Thyroid gland (tissue), 4 donors: ENCODE measurements at places on chromosomes 16 and 17. TPM values are rescaled to one million over a fixed set of nuclear protein-coding genes. Genes with fewer than 3 reads are reported as not detected.
A peak's percentile ranks its signal among the peaks of the same experiment; 100 is the strongest.

GRCh38 chr16:87778476-87778829 lies 12.7 kb upstream of the KLHDC4 start:
- no peak for DNase-seq
- H3K27ac ChIP-seq = no peak overlapping the region
- no peaks in the 10 kb centered on the region for H3K36me3 ChIP-seq
- H3K4me3 ChIP-seq = no peak overlapping the region
- H3K4me1 ChIP-seq = peaks cover 8% of the 10 kb centered on the region
- no peaks in the 10 kb centered on the region for H3K27me3 ChIP-seq

- no peak for DNase-seq
- H3K4me1 ChIP-seq = peaks cover 3% of the 10 kb centered on the region
- no peak overlapping the region for H3K27ac ChIP-seq
- no peaks in the 10 kb centered on the region for H3K27me3 ChIP-seq
- H3K36me3 ChIP-seq = no peaks in the 10 kb centered on the region
Measured at GRCh38 chr16:53870831-53871230, 166.9 kb downstream of the FTO start.

- H3K4me3 ChIP-seq = no peak overlapping the region
- peak overlapping the region; percentile 2 for H3K27ac ChIP-seq
- peak; percentile 43 for DNase-seq
- no peaks in the 10 kb centered on the region for H3K4me1 ChIP-seq
- no peaks in the 10 kb centered on the region for H3K36me3 ChIP-seq
Measured at GRCh38 chr17:78324391-78325075, 35.3 kb downstream of the SOCS3 start.

DNA sequence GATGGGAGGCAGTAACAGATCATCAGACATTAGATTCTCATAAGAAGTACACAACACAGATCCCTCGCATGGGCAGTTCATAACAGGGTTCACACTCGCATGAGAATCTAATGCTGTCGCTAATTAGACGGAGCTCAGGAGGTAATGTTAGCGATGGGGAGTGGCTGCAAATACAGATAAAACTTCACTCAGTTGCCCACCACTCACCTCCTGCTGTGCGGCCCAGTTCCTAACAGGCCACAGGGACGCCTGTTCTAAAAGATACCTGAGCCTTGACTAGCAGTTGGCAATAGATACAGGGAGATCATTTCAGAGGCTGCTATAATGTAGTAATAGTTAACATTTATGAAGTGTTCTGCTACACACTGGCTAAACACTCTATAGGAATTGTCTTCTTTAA lies 4.9 kb downstream of the PTRH2 start:
- DNase-seq = no peak
- H3K27me3 ChIP-seq = no peaks in the 10 kb centered on the region
- H3K27ac ChIP-seq = no peak overlapping the region
- H3K36me3 ChIP-seq = peaks cover 5% of the 10 kb centered on the region

GRCh38 chr17:74260525-74260850 lies 13.5 kb upstream of the DNAI2 start:
- no peak overlapping the region for H3K4me3 ChIP-seq
- no peaks in the 10 kb centered on the region for H3K36me3 ChIP-seq
- H3K27ac ChIP-seq = no peak overlapping the region
- H3K4me1 ChIP-seq = peaks cover 7% of the 10 kb centered on the region
- DNase-seq = no peak

GRCh38 chr17:22704674-22705073 lies 1012.4 kb downstream of the KCNJ18 start:
- H3K27me3 ChIP-seq = no peaks in the 10 kb centered on the region
- no peak overlapping the region for H3K4me3 ChIP-seq
- H3K27ac ChIP-seq = no peak overlapping the region

Gene C16orf46
- total RNA-seq = 3.1 TPM

Gene MILR1
- 6.8 TPM for total RNA-seq

Gene HOXB8
- total RNA-seq = not detected
